ENCODE measurements at places on chromosomes 16 and 17. TPM values are rescaled to one million over a fixed set of nuclear protein-coding genes. Genes with fewer than 3 reads are reported as not detected.
A peak's percentile ranks its signal among the peaks of the same experiment; 100 is the strongest.

The SLC5A10 gene
- total RNA-seq: not detected

The SOCS1 gene
- 12.5 TPM for total RNA-seq

The PRAC2 gene
- 44.1 TPM for total RNA-seq

The IFI35 gene
- total RNA-seq: 8.7 TPM

The GPR179 gene
- total RNA-seq: not detected

The HS3ST3A1 gene
- 47.6 TPM for total RNA-seq

The SHISA6 gene
- total RNA-seq: not detected

The PPP1R1B gene
- total RNA-seq: 3.1 TPM

The HOXB6 gene
- total RNA-seq: 9.5 TPM

The JMJD8 gene
- 90.5 TPM for total RNA-seq

The TMEM92 gene
- total RNA-seq: 6.9 TPM

The TBC1D3L gene
- 5.4 TPM for total RNA-seq

DNA sequence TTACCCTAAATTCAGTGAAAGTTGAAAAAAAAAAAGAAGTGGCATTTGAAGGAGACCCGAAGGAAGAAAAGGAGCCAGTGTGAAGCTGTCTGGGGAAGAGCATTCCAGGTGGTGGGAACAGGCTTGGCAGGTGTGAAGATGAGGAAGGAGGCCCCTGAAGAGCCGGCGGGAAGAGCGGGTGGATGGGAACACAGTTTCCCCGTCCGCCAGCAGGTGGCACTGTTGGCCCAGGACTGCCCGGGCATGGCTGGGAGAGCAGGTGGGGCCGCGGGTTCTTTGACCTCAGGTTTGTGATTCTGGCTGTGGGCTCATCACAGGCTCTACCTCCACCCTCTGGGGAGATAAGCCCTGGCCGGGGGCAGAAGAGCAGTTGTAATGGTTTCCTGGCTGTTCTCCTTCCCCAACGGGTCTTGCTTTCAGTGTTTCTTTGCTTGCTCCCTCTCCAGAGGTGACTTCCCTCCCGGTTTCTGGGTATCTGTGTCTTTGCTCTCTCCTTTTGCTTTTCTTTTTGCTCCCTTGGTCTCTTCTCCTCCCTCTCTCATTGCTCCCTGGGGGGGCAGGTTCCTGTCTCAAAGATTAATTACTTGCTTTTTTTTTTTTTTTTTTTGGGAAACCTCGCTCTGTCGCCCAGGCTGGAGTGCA, 32.3 kb downstream of the RAP1GAP2 start:
- DNase-seq: peak; percentile 72

DNA sequence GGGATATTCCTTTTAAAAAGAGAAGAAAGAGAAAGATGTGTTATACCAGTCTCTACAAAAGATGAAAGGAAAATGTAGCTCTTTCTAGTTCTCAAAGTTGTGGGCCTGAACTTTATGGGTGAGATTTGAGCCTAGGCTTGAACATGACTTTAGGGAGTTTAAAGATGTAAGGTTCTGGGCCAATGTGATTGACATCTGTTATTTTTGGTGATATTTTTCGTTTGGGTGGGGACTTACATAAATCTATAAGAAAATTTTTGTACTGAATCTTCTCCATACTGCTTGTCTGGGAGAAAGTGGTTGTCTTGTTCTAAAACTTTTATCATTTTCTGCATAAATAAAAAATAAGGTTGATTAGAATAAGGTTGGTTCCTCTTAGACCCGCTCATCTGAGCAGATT, 4.8 kb downstream of the PRKCA start:
- DNase-seq: no peak

DNA sequence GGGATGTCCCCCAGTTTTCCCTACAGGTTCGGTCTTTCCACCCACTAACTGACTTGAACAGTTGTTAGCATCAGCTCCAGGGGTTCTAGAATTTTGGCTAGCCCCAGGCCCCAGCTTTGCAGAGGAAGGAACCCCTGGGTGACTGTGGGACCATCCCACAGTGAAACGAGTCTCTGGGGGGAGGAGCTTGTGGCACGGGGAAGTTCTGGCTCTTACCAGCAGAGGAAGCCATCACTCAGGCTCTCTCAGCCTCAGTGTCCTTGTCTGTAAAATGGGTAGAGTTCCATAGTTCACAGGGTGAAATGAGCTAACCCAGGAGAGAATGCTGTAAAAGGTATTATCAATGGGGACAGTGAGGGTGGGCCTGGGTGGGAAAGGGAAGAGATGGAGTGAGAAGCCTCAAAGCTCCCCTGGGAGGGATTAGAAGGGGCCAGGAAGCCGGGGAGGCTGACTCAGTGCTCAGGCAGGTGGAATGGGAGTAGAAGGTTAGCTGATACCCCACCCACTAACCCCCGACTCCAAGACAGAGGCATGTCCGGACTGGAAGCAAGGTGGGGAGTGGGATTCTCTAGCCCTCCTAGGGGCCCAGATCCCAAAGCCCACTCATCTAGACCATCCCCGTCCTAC, 30.9 kb upstream of the CDC42EP4 start:
- DNase-seq: peak; percentile 25

DNA sequence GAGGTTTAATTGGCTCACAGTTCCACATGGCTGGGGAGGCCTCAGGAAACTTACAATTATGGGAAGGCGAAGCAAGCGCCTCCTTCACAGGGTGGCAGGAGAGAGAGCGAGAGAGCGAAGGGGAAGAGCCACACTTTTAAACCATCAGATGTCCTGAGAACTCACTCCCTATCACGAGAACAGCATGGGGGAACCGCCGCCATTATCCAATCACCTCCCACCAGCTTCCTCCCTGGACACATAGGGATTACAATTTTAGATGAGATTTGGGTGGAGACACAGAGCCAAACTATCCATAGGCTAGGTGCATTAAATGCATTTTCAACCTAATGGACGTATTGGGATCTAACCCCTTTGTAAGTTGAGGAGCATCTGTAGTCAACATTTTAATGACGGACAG, 4.9 kb upstream of the ANKRD40 start:
- DNase-seq: no peak

DNA sequence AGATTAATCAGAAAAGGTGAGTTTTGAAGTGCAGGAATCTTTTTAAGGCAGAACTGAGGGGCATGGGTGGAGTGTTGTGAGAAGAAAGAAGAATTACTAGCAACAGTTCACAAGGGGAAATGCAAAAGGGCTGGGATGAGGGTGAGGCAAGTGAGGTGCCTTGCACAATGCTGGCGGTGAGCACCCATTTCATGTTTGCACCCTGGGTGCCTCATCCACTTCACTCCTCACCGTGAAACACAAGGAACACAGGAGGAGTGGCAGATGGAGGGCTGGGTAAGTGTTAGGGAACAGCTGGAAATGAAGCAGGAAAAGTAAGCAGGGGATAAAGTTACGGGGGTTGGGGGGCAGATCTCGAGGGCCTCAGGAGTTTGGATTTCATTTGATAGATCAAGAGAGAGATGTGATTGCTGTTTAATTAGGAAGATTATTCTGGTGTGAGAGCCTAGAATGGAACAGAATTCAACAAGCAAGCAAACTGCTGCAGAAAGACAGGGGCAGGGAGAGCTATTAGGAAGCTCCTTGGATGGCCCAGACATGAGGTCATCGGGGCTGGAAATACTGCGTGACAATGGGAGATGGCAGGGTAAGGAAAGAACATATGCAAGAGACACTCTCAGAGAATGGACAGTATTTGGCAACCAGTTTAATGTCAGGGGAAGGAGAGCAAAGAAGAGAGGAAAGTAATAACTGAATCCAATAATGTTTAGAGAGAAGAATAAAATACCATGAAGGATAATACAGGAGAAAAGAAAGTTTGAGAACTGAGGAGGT, 8.3 kb upstream of the HEATR6 start:
- no peak for DNase-seq

DNA sequence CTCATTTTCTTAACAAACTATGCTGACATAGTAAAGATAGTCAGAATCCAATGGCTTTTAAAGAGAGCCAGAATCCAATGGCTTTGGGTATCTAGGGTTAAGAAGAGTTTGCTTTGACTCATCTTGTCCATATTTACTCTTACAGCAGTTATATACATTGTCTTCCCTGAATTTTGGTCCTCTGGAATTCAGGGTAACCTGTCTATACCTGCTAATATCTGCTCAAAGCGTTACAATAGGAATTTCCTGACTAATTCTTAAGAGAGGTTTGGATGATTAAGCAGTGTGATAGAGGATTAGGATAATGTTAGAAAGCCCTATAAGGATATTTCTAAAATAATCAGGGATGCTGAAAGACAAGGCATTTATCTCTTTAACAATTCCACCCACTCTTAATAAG, 2.0 kb upstream of the CDH8 start:
- DNase-seq: peak; percentile 6

DNA sequence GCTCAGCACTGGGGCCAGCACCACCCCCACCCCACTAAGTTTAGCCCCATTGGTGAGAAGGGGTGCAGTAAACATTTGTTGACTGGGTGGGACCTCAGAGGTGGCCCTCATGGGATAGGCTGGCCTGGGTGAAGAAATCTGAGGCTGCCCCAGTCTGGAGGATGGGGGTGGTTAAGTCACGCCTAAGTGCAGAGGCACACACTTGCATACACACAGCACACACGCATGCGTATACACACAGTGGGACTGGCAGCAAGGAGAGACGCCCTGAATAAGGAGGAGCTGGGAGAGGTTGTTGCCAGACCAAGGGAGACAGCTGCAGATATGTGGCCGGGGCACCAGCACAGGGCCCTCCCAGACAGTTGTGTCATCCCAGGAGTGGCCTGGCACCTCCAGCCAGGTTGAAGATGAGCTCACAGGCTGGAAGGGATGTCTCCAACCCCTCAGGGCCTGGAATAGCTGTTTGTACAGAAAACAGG, 3.0 kb upstream of the BCAR1 start:
- DNase-seq: peak; percentile 68

- no peak for DNase-seq
Measured at GRCh38 chr16:2715519-2715918, 4.5 kb downstream of the PRSS27 start.

GRCh38 chr17:45973946-45974859, 24.8 kb upstream of the STH start:
- no peak for DNase-seq

- peak; percentile 89 for DNase-seq
Measured at GRCh38 chr16:75506574-75506973, 11.3 kb upstream of the CHST6 start.

DNA sequence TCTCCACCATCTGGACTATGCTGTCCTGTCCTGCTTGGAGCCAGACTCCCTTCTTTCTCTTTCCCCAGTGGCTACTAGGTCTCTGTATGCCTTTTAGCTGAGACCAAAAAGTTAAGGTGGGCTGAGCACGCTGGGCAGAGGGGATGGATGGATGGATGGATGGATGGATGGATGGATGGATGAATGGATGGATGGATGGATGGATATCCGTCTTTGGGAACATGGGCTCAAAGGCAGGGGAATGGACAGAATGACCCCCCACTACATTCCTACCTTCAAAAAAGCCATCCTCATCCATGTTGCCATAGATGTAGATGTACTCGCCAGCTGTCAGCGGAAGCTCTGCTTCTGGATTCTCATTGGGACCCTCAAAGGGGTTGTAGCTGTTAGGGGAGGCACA, 12.8 kb downstream of the TSPOAP1 start:
- DNase-seq: no peak

DNA sequence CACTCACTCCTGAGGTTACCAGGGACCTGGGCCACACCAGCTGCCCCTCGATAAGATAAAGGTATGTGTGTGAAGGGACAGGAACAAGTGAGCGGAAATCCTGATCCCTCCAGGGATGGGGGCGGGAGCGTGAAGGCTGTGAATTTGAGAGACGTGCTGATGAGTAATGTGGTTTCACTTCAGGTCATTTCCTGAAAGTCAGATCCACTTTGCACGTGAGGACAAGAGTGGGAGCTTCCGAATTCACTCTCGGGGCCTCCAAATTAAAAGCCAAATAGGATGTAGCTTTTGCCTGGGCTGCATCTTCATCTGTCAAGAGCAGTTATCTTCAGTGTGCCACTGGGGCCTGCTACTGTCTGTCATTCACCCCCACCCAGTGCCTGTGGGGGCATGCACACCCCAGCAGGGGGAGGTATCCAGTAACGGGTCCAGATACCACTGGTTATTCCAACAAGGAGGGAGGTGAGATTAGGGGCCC, 87.4 kb upstream of the LHX1 start:
- DNase-seq: peak; percentile 25

GRCh38 chr16:11630046-11630767, 38.0 kb upstream of the SNN start:
- DNase-seq: peak; percentile 18

- peak; percentile 67 for DNase-seq
Measured at GRCh38 chr17:15298176-15298575, 33.0 kb upstream of the PMP22 start.

DNA sequence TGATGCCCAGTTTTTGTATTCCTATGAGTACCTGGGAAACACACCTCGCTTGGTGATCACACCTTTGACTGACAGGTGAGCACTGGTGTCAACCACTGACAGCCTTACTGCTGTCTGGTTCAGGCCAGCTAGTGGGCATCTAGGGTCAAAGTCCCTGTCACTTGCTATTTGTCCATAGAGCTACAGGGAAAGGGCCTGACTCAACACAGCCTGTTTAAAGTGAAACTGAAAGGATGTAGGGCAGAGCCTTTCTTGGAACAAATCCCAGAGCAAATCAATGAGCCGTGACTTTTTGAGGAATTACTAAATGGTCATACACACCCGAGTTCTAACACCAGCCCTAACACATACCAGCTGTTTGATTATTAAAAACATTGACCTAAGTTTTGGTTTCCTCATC, 106.8 kb downstream of the DNAH9 start:
- DNase-seq: no peak

DNA sequence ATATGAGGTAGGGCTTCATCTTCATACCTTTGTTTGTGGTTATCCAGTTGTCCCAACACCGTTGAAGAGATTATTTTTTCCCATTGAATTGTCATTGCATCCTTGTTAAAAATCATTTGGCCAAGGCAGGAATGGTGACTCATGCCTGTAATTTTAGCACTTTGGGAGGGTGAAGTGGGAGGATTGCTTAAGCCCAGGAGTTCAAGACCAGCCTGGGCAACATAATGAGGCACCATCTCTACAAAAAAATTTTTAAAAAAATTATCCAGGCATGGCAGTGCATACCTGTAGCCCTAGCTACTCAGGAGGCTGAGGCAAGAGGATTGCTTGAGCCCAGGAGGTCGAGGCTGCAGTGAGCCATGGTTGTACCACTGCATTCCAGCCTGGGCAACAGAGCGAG, 223.9 kb downstream of the TANC2 start:
- DNase-seq: no peak

DNA sequence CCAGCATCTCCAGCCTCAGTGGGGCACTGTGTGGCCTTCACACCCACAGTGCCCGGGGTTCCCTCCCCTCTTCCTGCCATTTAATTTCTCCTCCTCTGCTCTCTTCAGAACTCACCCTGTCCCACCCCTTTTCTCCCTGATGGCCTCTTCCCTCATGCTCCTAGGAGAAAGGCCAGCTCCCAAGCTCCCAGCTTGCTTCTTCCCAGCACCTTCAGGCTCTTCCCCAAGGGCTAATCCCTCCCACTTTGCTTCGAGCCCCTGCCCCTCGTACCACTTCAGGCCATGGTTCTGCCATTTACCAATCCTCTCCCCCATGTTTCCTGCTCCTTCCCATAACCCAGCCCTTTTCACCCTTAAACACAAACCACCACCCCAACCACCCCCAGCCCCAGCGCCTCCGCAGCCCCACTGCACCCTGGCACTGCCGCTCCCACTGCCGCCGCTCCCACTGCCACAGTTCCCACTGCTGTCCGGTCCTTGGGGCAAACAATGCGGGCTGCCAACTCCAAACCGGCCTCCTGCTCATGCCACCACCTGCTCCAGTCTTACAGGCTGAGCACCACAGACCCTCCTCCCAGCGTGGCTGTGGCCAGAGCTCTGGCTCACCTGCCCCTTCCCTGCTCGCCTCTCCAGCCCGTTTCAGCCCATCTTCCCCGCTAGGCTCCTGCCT, 28.6 kb downstream of the ADAM11 start:
- DNase-seq: no peak

GRCh38 chr17:62780269-62780668, 27.8 kb downstream of the MARCHF10 start:
- DNase-seq: peak; percentile 81
